Endodermal cell (in vitro differentiated cells): ENCODE measurements at places on chromosomes 2 and 18. TPM values are rescaled to one million over a fixed set of nuclear protein-coding genes. Genes with fewer than 3 reads are reported as not detected.

- H3K36me3 ChIP-seq, result no peaks in the 10 kb centered on the region
- H3K27me3 ChIP-seq, result no peaks in the 10 kb centered on the region
- no peak for DNase-seq
- H3K27ac ChIP-seq, result no peak overlapping the region
- peaks cover 6% of the 10 kb centered on the region for H3K4me1 ChIP-seq
Observed at GRCh38 chr18:22514655-22515054, 96.9 kb upstream of the CTAGE1 start.

- H3K4me3 ChIP-seq, result no peak overlapping the region
- no peak for DNase-seq
- H3K4me1 ChIP-seq, result no peaks in the 10 kb centered on the region
- H3K36me3 ChIP-seq, result no peaks in the 10 kb centered on the region
Observed at GRCh38 chr2:60152226-60152833, 401.1 kb downstream of the BCL11A start.

GRCh38 chr2:102313025-102313424, 1.7 kb downstream of the IL1RL1 start:
- no peaks in the 10 kb centered on the region for H3K27me3 ChIP-seq
- H3K27ac ChIP-seq, result no peak overlapping the region
- no peak for DNase-seq
- no peak overlapping the region for H3K4me3 ChIP-seq
- H3K4me1 ChIP-seq, result peaks cover 5% of the 10 kb centered on the region

DNA sequence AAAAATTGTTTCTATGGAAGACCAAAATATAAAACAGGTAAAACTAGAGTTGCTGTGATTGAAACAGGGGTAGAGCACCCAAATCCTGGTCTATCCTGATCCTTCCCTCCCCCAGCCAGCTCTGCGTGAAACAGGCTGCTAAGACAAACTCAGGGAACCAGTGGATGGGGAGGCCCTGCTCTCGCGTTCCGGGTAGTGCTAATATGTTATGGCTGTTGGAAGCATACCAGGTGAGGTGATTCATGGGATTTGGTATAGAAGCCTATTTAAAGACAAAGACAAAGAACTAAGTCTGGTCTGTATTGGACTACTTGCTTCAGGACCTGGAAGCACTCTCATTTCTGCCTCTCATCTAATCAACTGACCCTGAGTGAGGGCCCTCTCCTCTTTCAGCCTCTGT, 63.0 kb upstream of the CCBE1 start:
- H3K27ac ChIP-seq, result no peak overlapping the region
- H3K4me1 ChIP-seq, result no peaks in the 10 kb centered on the region
- DNase-seq, result no peak
- H3K36me3 ChIP-seq, result no peaks in the 10 kb centered on the region

DNA sequence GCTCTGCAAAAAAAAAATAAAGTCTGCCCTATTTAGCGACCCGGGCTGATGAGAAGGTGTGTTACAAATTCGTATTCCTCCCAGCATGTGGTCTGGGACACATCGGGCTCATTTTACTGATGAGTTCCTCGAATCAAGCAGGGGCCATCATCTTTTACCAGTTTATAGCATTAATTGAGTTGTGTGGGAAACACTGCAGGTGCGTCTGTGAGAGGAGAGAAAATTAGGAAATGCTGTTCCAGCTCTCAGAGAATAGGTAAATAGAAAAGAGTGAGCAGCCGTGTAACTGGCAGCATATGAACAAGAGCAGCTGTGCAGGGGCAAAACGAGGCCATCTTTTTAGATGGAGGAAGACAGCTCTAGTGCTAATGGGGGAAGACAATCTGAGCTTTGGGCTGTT, 216.7 kb downstream of the SETBP1 start:
- H3K36me3 ChIP-seq, result peaks cover 4% of the 10 kb centered on the region
- no peaks in the 10 kb centered on the region for H3K4me1 ChIP-seq
- H3K27me3 ChIP-seq, result no peaks in the 10 kb centered on the region

- H3K27me3 ChIP-seq, result peaks cover 40% of the 10 kb centered on the region
- H3K27ac ChIP-seq, result no peak overlapping the region
- DNase-seq, result no peak
- H3K36me3 ChIP-seq, result no peaks in the 10 kb centered on the region
- no peaks in the 10 kb centered on the region for H3K4me1 ChIP-seq
Observed at GRCh38 chr2:120482334-120482733, 136.4 kb downstream of the INHBB start.

- H3K4me3 ChIP-seq, result no peak overlapping the region
- DNase-seq, result no peak
- peaks cover 22% of the 10 kb centered on the region for H3K36me3 ChIP-seq
- no peaks in the 10 kb centered on the region for H3K4me1 ChIP-seq
- no peaks in the 10 kb centered on the region for H3K27me3 ChIP-seq
Observed at GRCh38 chr2:121608367-121608766, 40.9 kb downstream of the CLASP1 start.

DAPL1 gene
- total RNA-seq, result not detected in 3 replicates

- peaks cover 22% of the 10 kb centered on the region for H3K27me3 ChIP-seq
- H3K4me3 ChIP-seq, result peak overlapping the region; percentile 97
- DNase-seq, result peak; percentile 77
- no peaks in the 10 kb centered on the region for H3K4me1 ChIP-seq
- peaks cover 6% of the 10 kb centered on the region for H3K36me3 ChIP-seq
Observed at GRCh38 chr2:118013221-118013723, 598 bp downstream of the CCDC93 start.

CCDC195 gene
- total RNA-seq, result not detected in 2 replicates

- no peaks in the 10 kb centered on the region for H3K27me3 ChIP-seq
- no peak overlapping the region for H3K4me3 ChIP-seq
- H3K36me3 ChIP-seq, result peaks cover 62% of the 10 kb centered on the region
- no peak overlapping the region for H3K27ac ChIP-seq
Observed at GRCh38 chr2:210009126-210009525, 6.7 kb downstream of the RPE start.

DNA sequence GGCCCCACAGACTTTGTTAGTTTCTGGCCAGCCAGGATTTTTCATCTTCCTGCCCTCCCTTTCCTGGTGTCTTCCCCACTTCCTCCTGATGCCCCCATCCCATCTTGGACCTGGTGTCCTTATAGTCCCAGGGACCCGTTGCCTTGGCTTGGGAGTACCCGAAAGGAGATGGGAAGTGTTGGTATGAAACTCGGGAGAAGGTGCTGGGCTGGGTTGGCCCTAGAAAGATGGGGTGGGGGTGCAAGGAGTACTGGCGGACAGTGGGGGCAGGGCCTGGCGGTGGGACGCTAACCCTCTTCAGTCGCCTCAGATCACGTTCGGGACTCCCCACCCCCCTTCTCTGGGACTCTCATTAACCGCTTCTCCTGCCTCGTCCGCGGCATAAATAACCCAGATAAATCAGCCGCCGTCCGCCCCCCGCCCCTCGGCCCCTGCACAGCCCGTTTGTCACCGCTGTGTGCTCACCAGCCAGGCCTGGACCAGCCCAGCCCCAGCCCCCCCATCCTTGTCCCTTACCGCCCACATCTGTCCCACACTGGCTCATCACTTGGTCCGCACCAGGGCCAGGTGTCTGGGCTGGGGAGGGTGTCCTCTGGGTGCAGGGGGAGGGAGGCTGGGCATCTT, 3.7 kb upstream of the ASIC4 start:
- no peak overlapping the region for H3K27ac ChIP-seq
- peaks cover 9% of the 10 kb centered on the region for H3K4me1 ChIP-seq
- H3K27me3 ChIP-seq, result peaks cover 38% of the 10 kb centered on the region

AGXT gene
- 0.18 and 0.31 TPM in 2 replicates for total RNA-seq

DNA sequence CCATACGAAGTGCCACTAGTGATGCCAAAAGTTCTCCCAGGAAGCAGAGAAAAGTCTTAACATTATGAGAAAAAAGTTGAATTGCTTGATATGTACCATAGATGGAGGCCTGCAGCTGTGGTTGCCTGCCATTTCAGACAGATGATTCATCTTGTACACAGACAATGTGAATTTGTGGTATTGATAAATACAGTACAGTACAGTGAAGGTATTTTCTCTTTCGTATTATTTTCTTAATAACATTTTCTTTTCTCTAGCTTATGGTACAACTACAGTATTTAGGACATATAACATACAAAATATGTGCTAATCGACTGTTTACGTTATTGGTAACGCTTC, 33.6 kb upstream of the VWC2L start:
- no peaks in the 10 kb centered on the region for H3K36me3 ChIP-seq
- H3K4me3 ChIP-seq, result no peak overlapping the region
- H3K4me1 ChIP-seq, result no peaks in the 10 kb centered on the region
- no peak overlapping the region for H3K27ac ChIP-seq
- DNase-seq, result no peak
- no peaks in the 10 kb centered on the region for H3K27me3 ChIP-seq

GRCh38 chr2:83015035-83015715, 1443.9 kb downstream of the SUCLG1 start:
- no peak overlapping the region for H3K4me3 ChIP-seq
- no peak overlapping the region for H3K27ac ChIP-seq
- H3K4me1 ChIP-seq, result no peaks in the 10 kb centered on the region

GRCh38 chr2:230694241-230694640, 18.4 kb upstream of the CAB39 start:
- no peak overlapping the region for H3K4me3 ChIP-seq
- no peaks in the 10 kb centered on the region for H3K36me3 ChIP-seq
- peaks cover 2% of the 10 kb centered on the region for H3K4me1 ChIP-seq
- no peak overlapping the region for H3K27ac ChIP-seq
- no peaks in the 10 kb centered on the region for H3K27me3 ChIP-seq

DNA sequence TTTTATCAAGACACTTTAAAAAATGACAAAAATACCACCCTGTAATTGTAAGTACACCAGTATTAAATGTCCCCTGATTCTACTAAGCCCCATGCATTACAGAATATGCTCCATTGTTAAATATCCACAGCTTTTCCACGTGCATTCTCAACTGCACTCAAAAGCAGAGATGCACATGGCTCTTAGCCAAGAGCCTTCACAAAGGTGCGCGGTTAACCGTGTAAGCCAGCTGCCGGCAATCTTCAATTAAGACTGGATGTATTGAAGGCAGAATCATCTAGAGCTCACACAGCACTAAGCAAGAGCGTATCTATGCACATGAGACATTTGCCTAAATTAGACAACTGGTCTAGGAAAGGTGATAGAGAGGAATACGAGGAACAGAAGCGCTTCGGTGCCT, 278.3 kb downstream of the NAPG start:
- no peak for DNase-seq
- H3K4me3 ChIP-seq, result no peak overlapping the region
- H3K36me3 ChIP-seq, result no peaks in the 10 kb centered on the region
- H3K27ac ChIP-seq, result no peak overlapping the region
- no peaks in the 10 kb centered on the region for H3K4me1 ChIP-seq

CDKL4 gene
- total RNA-seq, result 0.24 TPM in 1 of 2 replicates, not detected in the other

- no peak for DNase-seq
- no peaks in the 10 kb centered on the region for H3K27me3 ChIP-seq
- no peaks in the 10 kb centered on the region for H3K36me3 ChIP-seq
- no peaks in the 10 kb centered on the region for H3K4me1 ChIP-seq
- no peak overlapping the region for H3K27ac ChIP-seq
- no peak overlapping the region for H3K4me3 ChIP-seq
Observed at GRCh38 chr2:83972128-83972527, 487.0 kb downstream of the SUCLG1 start.

PRKRA gene
- total RNA-seq, result 74.4 to 83.6 TPM (median 79.2 TPM) in 3 replicates

VSNL1 gene
- total RNA-seq, result 3.3 and 7.8 TPM in 2 replicates

DNA sequence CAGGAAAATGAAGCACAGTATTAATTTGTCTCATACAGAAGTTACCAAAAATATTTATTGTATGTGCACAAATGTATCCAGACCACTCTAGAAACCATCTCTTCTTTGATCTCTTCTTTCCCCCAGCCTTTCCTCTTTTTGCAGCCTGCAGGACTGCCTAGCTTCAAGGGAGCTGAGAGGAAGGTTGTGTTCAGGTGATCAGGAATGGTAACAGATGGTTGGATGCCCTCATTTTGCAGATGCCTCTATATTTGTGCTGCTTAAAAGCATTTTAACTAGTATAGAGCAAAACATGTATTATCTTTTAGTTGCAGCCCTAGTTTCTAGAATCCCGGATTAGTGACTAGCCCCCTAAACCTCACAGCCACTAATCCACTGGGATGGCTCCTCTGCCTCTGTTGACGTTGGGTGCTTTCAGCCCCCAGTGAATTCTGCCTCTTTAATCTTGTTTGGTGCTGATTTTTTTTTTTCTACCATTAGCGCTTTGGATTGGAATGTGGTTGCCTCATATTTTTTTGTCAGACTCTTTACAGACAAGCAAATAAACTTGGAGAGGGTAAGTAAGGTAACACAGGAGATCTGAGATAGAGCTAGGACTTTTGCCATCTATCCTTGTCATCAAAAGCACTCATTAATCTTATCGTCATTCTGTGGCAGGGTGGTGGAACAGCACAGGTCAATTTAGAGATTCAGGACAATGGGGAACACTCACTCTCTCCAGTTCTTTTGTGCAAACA, 103.8 kb upstream of the NDUFV2 start:
- no peak overlapping the region for H3K4me3 ChIP-seq
- H3K27me3 ChIP-seq, result no peaks in the 10 kb centered on the region
- H3K27ac ChIP-seq, result no peak overlapping the region
- no peaks in the 10 kb centered on the region for H3K4me1 ChIP-seq
- H3K36me3 ChIP-seq, result no peaks in the 10 kb centered on the region
- DNase-seq, result no peak

- H3K4me1 ChIP-seq, result no peaks in the 10 kb centered on the region
- no peaks in the 10 kb centered on the region for H3K27me3 ChIP-seq
- peak; percentile 64 for DNase-seq
- H3K4me3 ChIP-seq, result no peak overlapping the region
Observed at GRCh38 chr2:239928391-239929350, 96.5 kb downstream of the NDUFA10 start.

- H3K4me1 ChIP-seq, result no peaks in the 10 kb centered on the region
- H3K27ac ChIP-seq, result no peak overlapping the region
- no peak overlapping the region for H3K4me3 ChIP-seq
- no peak for DNase-seq
- H3K27me3 ChIP-seq, result no peaks in the 10 kb centered on the region
Observed at GRCh38 chr2:145488571-145488970, 968.7 kb upstream of the ZEB2 start.

- no peak overlapping the region for H3K4me3 ChIP-seq
- DNase-seq, result no peak
- no peaks in the 10 kb centered on the region for H3K27me3 ChIP-seq
- H3K27ac ChIP-seq, result no peak overlapping the region
- no peaks in the 10 kb centered on the region for H3K36me3 ChIP-seq
Observed at GRCh38 chr2:221708902-221709301, 136.8 kb upstream of the EPHA4 start.

DNA sequence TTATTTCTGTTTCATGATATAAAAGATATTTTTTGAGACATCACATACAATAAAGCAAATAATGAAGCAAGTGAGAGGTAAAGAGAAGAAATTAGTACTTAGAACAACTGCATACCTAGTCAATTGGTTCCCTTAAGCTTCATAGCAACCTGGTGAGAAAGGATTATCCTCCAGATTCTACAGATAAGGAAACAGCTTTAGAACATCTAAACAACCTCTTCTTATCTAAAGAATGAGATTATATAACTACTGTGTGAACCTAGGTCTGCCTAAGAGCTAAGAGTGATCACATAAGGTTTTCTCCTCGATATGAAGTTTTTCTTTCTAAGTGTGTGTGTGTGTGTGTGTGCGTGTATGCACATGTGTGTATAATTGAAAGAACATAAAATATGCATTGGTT, 265.1 kb downstream of the NOL4 start:
- peaks cover 21% of the 10 kb centered on the region for H3K27me3 ChIP-seq
- no peak overlapping the region for H3K4me3 ChIP-seq
- no peaks in the 10 kb centered on the region for H3K36me3 ChIP-seq
- H3K4me1 ChIP-seq, result no peaks in the 10 kb centered on the region

GRCh38 chr2:3456125-3456524, 63.2 kb downstream of the ADI1 start:
- no peaks in the 10 kb centered on the region for H3K27me3 ChIP-seq
- no peak overlapping the region for H3K27ac ChIP-seq
- no peak for DNase-seq
- H3K4me1 ChIP-seq, result no peaks in the 10 kb centered on the region
- no peak overlapping the region for H3K4me3 ChIP-seq
- peaks cover 24% of the 10 kb centered on the region for H3K36me3 ChIP-seq

GRCh38 chr2:60433018-60433596, 120.3 kb downstream of the BCL11A start:
- no peak for DNase-seq
- H3K4me3 ChIP-seq, result no peak overlapping the region
- H3K27ac ChIP-seq, result no peak overlapping the region
- H3K4me1 ChIP-seq, result peaks cover 8% of the 10 kb centered on the region
- peaks cover 8% of the 10 kb centered on the region for H3K27me3 ChIP-seq
